ENCODE measurements at places on chromosomes 13 and 19.

- no peak for DNase-seq
These were observed 1.5 kb upstream of the C5AR2 start for GRCh38 chr19:47330466-47330869.

GRCh38 chr13:69485991-69486592, 621.5 kb upstream of the ATXN8OS start:
- no peak for DNase-seq

DNA sequence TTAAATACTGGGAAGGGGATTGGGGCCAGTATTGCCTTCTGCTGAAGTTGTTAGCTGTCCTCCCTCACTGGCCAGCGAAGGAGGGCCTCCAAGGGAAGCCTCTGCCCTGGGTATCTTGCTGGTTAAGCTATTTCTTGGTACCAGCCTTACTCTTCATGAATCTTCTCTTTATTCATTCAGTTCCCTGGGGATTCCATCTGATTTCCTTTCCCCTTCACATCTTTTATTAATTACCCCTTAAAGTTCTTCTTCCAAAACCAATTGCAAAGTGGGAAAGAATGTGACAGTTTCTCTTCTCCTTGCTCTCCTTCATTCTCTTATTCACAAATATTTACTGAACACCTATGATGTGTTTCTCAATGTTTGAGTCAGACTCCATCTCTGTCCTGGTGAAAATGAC, 36.7 kb upstream of the STK24 start:
- DNase-seq = no peak

DNA sequence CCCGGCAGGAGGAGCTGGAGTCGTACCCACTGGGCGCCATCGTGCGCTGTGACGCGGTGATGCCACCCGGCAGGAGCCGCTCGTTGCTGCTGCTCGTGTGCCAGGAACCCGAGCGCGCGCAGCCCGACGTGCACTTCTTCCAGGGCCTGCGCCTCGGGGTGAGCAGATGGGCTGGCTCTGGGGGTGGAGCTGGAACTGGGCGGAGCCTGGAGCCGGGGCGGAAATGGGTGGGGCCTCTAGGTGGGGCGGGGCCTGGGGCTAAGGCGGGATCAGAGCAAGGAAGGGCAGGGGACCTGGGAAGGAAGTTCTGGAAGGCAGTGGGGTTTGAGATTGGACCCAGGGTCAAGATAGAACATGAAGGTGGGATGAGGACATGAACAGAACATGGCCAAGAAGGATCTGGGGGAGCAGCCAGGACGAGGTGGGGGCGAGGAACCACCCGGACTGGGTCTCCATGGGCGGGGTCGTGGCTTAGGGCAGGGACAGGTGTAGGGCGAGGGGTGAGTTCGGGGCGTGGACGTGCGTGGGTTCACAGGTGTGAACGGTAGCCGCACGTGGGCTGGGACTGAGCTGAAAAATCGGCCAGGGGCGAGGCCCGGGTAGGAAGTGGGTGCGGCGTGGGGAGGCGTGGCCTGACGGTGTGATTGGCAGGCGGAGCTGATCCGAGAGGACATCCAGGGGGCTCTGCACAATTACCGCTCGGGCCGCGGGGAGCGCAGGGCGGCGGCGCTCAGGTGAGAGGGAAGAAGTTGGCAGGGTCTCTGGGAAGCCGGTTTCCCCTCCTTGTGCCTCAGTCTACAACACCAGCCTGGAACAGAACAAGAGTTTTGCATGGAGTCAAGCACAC, 4.7 kb downstream of the EPS8L1 start:
- peak; percentile 25 for DNase-seq

DNA sequence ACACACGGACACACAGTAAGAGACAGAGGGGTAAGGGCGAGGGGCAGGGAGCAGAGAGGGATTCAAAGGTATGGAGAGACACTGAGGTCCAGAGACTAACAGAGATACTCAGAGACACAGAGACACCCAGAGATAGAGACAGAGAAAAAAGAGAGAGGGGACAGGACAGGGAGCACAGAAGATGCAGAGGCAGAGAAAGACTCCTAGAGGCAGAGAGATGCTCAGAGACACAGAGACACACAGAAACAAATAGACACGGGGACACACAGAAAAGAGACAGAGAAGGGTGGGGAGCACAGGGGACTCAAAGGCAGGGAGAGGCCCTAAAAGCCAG, 39.8 kb downstream of the DEDD2 start:
- no peak for DNase-seq

DNA sequence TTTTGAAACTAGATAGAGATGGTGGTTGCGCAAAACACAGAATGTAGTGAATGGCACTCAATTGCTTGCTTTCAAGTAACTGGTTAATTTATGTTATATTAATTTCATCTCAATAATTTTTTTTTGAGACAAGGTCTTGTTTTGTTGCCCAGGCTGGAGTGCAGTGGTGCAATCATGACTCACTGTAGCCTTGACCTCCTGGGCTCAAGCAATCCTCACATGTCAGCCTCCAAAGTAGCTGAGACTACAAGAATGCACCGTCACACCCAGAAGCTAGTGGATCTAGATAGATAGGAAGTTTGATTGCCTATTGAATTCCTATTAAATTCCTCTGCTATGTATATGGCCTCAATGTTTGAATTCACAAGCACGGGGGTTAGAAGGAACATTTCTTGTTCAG, 26.4 kb upstream of the ADGRE2 start:
- DNase-seq = no peak

- DNase-seq = no peak
These were observed 406.3 kb downstream of the COG6 start for GRCh38 chr13:40061466-40062450.

- DNase-seq = no peak
These were observed 26.0 kb downstream of the GRTP1 start for GRCh38 chr13:113337976-113338375.

DNA sequence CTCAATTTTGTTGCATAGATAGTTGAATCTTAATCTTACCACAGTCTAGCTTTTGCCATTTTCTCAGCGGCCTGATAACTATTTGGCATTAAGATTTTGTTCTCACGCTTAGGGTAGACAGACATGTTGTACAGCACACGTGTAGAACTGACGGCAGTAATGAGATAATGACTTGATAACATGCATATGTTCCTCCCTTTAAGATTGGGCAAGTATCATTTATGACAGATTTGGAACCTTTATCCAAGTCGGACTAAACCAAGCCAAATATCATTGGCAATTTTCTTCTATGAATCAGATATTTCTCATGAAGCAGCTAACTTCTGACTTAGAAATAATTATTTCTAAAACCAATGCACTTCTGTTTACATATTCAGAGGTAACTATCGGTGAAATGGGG, 205.5 kb downstream of the NDFIP2 start:
- DNase-seq = no peak

DNA sequence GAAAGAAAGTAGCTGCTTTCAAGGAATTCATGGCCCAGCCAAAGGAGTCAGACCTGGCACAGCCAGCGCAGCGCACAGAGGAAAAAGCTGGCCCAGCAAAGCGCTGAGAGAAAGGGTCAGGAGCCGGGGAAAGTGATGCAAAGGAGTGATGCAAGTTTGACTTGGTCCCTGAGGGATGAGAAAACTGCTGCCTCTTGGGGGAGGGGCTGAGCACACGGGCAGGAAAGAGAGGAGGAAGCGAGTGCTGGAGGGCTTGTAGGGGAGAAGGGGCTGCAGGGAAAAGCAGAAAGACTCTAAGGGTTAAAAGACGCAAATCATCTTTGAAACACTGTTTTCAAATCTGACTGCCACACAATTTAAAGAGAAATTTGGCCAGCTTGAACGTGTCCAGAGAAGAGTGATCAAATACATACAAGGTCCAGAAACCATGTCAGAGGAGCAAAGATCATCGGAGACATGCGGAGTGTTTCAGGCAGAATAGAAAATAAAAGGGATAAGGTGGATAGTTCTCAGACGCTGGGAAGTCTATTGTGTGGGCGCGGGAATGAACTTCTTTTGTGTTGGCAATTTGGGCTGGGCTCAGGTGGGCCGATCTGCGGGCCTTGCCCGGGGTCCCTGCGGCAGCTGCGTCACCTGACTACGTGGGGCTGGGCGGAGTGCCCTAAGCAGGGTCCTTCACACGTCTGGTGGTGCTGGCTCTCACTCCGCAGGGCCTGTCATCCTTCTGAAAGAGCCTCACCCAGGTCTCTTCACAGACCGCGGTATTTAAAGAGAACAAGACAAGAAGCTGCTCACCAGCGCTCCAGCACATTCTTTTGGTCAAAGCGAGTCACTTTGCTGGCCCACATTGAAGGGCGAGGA, 18.1 kb downstream of the N4BP2L1 start:
- DNase-seq = no peak

DNA sequence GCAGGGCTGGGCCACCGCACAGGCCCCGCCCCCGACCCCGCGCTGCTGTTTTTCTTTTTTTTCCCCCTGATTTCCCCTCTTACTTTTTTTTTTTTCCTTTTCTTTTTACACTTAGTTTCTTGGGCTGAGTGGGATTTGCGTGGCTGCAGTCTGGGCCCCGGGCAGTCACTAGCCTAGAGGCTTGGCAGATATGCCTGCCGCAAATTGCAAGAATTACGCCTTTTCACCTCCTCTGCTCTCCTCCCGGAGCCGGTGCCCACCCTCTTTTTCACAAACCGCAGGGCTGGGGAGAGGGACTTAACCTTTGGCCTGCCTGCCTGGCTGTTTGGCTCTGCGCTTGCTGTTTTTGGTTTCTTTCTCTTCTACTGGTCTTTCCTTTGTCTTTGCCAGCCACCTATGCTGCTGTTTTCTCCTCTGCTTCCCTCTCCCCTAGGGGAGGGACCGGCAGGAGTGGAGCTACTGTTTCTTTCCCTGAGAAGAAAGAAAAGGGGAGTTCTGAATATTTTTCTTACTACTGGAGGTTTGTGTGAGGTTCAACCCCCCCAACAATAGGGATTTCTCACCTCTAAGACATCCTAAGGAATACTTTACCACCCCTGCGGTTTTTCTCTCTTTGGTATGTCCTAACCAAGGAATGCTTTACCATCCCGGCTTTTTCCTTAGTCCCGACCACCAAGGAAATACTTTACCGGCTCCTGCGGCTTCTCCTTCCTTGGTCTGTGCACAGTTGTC, 11.0 kb downstream of the ZNF552 start:
- no peak for DNase-seq

DNA sequence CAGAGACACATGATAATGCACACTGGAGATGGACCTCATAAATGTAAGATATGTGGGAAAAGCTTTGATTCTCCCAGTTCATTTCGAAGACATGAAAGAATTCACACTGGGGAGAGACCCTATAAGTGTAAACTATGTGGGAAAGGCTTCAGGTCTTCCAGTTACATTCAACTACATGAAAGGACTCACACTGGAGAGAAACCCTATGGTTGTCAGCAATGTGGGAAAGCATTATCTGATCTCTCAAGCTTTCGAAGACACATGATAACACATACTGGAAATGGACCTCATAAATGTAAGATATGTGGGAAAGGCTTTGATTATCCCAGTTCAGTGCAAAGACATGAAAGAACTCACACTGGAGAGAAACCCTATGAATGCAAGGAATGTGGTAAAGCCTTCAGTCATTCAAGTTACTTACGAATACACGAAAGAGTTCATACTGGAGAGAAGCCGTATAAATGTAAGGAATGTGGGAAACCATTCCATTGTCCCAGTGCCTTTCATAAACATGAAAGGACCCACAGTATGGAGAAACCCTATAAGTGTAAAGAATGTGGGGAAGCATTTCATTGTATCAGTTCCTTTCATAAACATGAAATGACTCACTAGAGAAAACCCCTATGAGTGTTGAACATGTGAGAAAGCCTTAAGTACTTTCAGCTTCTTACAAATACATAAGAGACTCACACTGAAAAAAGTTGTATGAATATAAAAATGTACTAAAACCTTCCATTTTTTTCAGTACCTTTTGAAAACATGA, 14.7 kb downstream of the ZNF441 start:
- DNase-seq = no peak

GRCh38 chr19:33297401-33298145, 4.8 kb downstream of the CEBPA start:
- no peak for DNase-seq

DNA sequence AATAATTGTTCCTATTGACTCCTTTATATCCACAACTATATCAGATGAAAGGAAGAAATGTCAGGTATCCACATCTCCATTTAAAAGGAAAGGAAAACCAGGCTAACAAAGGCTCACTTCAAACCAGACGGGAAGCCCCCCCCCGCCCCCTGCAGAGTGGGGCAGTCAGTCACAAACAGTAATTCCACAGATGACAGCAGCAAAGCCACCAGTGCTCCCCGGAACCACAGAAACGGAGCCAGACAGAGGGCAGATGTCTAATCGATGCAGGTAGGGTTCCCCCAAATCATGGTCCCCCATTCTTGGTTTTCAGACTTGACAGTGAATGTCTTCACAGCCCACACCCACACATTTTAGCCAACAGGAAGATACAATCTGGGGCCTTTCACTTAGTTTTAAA, 100.8 kb downstream of the STK24 start:
- no peak for DNase-seq

DNA sequence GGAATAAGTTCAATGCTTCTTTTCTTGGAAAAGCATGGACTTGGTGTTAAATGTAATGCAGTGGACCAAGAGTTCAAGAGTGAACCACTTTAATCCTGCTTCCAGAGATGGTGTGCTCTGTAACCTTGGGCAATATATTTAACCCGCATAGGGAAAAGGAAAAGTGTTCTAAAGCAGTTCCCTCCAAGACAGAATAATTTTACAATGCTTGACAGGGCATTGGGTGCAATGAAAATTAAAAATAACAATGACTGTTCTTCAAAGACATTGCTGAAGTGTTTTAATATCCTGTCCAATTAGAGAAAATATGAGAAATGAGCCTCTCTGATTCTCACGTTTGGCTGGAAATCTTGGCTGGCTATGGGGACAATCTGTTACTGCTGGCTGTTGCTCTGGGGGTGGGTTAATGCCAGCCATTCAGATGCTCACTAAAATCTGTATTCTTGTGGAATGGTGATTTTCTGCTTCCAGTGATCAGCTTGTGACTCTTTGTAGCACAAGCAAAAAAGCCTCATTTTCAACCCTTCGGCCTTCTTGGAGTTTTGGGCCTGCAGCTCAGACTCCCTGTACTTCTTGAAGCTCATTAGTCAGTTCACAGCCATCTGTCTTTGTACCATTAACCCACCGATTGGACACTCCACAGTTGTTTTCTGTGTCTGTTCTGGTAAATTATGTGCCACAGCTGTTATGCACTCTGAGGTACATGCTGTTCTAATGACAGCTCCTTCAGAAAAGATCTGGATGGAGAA, 310.6 kb downstream of the LMO7 start:
- DNase-seq = no peak

GRCh38 chr19:10653482-10653731, 739 bp upstream of the ILF3 start:
- DNase-seq = no peak

GRCh38 chr13:37686501-37686900, 87.9 kb upstream of the POSTN start:
- no peak for DNase-seq

- no peak for DNase-seq
These were observed 15.9 kb downstream of the SUGP1 start for GRCh38 chr19:19304186-19304965.

GRCh38 chr19:35018379-35018778, 11.9 kb upstream of the SCN1B start:
- no peak for DNase-seq

- no peak for DNase-seq
These were observed 6.6 kb downstream of the EML2 start for GRCh38 chr19:45632468-45633196.

- DNase-seq = no peak
These were observed 926 bp downstream of the PRR12 start for GRCh38 chr19:49591731-49592485.

GRCh38 chr13:73741111-73741510, 393.1 kb downstream of the KLF12 start:
- DNase-seq = no peak

- DNase-seq = no peak
These were observed 402.2 kb upstream of the ZNF507 start for GRCh38 chr19:31943191-31943661.
